ENCODE measurements at places on chromosomes 16 and 17.
A peak's percentile ranks its signal among the peaks of the same experiment; 100 is the strongest.

DNA sequence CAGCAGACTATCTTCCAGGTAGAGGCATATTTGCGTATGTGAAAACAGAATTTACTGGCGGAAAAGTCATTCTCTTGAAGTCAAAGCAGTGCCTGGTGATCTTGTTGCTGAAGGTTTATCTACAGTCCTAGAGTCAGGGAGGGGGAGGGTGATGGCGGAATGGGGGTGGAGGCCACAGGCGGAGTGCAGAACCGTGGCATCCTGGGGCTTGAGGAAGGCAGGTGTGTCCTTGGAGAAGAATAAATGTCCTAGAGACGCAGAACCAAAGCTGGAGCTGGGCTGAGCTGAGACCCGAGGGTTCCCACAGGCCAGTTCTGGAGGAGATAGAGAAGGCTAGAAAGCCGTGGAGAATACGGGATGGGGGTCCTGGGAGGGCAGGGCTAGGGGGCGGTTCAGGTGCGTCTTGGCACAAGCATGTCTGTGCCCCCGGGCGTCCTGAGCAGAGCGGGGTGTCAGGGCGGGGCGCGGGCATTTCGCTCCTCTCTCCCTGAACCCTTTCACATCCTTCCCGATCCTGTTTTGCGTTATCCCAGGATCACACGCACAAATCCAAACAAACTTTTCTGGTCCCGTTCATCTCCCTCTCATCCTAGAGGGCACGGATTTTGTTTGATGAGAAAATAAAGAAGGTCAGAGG, 76.9 kb upstream of the CREBBP start:
- DNase-seq, result no peak

- DNase-seq, result no peak
These were observed 1.2 kb downstream of the AQP8 start for GRCh38 chr16:25217921-25218320.

GRCh38 chr16:4746215-4746614, 11.9 kb downstream of the DNAAF8 start:
- DNase-seq, result no peak

GRCh38 chr16:8679151-8679550, 4.7 kb downstream of the ABAT start:
- DNase-seq, result no peak

GRCh38 chr16:53166099-53166498, 111.3 kb downstream of the CHD9 start:
- no peak for DNase-seq

GRCh38 chr17:4221899-4222659, 41.7 kb downstream of the ANKFY1 start:
- no peak for DNase-seq

DNA sequence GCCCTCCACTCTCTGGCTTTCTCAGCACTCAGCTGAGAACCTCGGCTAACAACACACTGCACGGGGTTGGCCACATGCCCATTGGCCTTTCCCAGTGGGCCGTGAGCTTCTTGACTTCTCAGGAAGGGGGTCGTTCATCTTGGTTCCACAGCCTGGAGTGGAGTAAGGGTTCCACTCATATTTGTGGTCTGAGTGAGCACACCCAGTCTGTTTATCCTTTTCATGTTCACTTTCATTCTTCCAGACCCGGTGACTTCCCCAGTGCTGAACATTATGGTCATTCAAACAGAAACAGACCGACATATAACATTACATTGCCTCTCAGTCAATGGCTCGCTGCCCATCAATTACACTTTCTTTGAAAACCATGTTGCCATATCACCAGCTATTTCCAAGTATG, 8.2 kb downstream of the MILR1 start:
- no peak for DNase-seq

GRCh38 chr17:77312061-77312701, 171.4 kb downstream of the SEC14L1 start:
- DNase-seq, result peak; percentile 29

GRCh38 chr17:6523330-6523729, 33.0 kb downstream of the PITPNM3 start:
- DNase-seq, result no peak

DNA sequence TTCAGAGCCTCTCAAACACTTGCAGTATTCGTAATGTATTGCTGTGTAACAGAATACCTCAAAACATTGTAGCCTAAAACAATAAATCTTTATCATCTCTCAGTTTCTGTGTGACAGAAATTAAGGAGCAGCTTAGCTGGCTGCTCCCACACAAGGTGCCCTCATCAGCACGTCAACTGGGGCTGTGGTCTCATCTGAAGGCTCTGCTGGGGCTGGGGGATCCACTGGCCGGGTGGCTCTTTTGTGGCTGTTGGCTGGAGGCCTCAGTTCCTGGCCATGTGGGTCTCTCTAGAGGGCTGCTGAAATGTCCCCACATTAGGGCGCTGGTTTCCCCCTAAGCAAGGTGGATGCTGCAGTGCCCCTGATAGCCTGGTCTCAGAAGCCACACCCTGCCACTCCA, 113.4 kb upstream of the CIBAR2 start:
- DNase-seq, result no peak

DNA sequence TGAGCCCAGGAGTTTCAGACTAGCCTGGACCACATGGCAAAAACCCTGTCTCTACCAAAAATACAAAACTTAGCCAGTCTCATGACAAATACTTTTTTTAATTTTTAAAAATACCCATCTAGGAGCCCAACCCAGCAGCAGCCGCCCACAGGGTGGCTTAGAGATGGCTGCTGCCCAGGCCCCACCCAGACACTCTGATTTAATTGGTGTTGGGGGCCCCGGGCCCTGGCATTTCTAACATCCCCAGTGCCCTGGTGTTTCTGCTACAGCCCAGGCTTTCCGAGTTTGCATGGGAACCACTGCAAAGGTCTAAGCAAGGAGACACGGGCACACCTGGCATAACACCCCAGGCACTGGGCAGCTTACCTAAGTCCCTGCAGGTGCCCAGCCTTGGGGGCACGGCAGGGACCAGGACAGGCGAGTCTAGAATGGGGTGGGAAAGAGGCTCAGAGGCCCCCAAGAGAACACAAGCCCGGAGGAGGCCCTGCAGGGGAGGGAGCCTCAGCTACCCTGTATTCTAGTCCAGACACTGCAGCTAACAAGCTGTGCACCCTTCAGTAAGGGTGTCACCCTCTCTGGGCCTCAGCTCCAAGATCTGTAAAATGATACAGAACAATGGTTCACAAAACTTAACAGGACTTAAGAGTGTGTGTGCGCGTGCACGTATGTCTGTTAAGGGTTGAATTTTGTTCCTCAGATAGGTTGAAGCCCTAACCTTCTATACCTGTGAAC, 48.8 kb downstream of the RMI2 start:
- DNase-seq, result no peak

GRCh38 chr16:1425616-1426370, 5.1 kb upstream of the PERCC1 start:
- no peak for DNase-seq

DNA sequence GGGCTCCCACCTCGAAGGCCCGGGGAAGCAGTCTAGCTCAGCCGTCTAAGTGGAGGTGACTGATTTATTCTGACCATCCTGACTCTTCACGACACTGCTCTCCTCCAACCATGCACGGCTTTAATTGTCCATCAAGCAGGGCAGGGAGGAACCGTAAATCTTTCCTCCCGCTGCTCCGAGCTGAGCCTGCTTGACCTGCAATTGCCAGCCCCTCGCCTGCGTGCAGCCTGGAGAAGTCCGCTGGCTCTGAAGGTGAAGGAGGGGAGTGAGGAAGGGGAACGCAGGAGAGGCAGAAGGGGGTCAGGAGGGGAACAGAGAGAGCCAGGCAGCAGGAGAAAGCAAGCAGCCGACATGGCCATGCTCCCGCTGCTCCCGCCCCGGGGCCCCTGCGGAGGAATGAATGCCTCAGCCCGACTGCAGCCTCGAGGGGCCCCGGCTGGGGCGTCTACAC, 10.1 kb downstream of the RBFOX3 start:
- DNase-seq, result no peak

DNA sequence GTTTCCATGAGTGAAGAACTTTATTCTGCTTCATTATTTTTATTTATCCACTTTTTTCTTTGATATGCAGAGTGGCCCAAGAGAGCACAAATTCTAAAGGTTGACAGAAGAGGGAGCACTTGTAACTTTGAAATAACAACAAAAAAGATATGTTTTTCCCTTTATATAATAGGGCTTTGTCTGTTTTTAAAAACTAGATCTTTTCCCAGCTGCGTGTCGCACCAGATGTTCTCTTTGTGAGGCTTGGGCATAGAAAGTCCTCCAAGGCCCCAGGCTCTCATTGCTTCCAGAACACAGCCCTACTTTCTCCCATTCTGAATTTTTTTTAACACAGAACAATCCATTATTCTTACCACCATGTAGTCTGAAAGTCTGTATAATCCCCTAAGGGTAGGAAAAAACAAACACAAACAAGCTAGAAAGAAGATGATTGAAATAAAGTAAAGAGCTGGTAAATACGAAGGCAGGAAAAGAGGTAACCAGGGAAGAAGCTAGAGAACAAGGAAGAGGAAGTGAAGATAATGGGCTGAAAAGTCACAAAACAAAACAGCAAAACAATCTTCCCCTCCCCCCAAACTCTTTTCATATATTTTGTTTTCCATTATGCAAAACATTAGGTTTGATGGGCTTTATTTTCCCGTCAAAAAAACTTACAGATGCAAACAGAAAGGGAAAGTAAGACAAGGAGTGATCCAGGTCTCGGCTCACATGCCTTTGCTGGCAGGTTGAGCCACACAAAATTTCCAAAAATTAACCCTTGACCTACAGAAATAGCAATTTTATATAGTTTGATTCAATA, 160.4 kb downstream of the ABCA8 start:
- peak; percentile 70 for DNase-seq

- no peak for DNase-seq
These were observed 26.3 kb upstream of the OR4D1 start for GRCh38 chr17:58121925-58122324.

GRCh38 chr16:64654178-64654577, 467.7 kb downstream of the CDH11 start:
- no peak for DNase-seq

Measured in left hindlimb (tissue), 1 donor.